Amniotic epithelial cell (primary cell): ENCODE measurements at places on chromosomes 13 and 19.

DNA sequence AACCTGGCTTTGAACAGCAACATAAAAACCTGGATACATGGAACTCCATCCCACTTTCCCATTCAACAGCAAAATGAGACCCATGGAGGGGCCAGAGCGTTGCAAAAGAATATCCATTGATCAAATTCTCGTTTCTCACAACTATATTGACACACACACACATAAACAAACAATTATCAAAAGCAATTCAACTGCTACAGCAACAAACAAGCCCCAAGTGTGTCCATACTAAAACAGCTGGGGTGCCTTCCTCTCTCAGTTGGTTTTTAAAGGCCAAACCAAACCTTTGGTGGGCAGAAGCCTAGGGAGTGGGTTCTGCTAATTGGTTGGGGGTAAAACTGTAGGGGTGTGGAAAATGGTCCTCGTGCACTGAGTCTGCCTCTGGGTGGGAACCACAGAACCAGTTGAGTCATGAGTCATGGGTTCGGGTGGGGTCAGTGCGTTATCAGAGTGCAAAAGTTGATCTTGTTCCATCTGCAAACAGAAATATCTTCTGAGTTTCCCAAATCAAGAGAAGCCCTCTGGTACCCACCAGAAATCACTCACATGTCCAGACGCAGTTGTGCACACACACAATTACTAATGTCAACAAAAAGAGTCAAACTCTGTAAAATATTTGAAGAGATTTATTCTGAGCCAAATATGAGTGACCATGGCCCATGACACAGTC, 18.5 kb downstream of the GPR42 start:
- DNase-seq = no peak

DNA sequence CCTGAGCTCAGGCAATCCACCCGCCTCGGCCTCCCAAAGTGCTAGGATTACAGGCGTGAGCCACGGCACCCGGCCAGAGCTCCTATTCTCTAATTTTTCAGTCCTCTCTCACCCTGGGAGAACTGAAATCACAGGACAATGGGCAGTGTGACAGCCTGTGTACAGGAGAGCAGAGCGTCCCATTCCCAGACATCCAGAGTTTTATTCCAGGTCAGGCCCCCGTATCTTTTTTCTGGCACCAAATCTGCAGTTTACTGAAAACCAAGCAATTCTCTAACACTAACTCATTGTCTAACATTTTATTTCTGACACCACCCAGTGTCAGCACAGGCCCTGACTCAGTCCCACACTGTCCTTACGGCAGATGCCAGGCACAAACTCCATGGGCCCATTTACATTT, 6.7 kb downstream of the ZNF708 start:
- DNase-seq = no peak

DNA sequence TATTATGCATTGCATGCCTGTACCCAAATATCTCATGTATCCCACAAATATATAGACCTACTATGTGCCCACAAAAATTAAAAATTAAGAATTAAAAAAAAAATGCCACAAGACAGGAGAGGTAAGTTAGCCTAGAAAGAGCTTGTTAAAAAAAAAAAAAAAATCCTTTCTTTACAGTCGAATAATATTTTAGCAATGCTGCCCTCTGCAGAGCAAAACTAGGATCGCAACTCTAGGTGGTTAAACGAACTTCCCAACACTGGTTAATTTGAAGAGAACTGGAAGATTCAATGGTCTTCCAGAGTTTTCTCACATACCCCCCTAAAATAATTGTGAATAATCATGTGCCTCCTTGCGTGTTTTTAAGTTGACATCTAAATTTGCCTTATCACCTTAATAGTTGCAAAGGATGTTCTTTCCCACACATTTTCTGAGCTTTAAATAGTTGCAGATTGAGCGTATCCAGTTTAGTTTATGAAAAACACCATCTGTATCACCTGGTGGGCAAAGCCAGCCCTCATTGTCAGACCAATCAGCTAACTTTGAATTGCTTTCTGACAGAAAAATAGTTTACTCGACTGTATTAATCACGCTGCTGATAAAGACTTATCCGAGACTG, 47.4 kb upstream of the RCBTB2 start:
- peak; percentile 59 for DNase-seq

DNA sequence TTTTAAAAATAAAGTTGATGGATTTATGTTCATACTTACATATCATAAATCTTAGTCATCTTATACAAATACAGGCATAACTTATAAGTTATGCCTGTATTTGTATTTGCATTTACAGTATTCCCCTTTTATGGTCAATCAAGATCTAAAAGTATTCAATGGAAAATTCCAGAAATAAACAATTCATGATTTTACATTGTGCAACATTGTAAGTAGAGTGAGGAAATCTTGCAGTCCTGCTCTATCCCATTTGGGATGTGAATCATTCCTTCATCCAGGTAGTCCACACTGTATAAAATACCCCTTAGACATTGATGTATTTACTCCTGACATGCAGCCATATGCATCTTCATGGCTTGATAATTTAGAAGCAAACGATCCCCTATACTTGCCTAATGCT, 795.3 kb downstream of the SLITRK1 start:
- DNase-seq = no peak

DNA sequence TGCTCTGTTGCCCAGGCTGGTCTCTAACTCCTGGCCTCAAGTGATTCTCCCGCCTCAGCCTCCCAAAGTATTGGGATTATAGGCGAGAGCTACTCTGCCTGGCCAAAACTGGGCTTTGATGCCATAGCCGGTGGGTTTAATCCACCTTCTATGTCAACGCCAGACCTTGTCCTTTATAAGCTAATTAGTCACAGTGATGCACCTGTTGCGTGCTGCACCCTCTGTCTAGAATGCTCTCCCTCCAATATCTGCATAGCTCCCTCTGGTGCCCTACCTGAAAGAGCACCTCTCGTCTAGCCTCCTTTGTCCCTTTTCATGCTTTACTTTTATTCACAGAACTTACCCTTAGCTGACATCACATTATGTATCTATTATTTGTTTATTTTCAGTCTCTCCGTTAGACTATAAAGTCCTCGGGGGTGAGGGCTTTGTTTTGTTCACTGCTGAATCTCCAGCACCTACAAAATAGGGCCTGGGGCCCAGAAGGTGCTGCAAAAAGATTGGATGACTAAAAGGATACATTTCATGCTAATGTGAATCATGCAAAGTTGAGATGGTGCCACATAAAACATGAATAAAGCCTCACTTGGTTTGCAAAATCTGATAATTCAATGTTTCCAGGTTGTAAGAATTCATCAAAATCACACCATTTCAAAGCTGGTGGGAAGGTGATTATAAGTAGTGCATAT, 148.1 kb downstream of the USP12 start:
- no peak for DNase-seq

DNA sequence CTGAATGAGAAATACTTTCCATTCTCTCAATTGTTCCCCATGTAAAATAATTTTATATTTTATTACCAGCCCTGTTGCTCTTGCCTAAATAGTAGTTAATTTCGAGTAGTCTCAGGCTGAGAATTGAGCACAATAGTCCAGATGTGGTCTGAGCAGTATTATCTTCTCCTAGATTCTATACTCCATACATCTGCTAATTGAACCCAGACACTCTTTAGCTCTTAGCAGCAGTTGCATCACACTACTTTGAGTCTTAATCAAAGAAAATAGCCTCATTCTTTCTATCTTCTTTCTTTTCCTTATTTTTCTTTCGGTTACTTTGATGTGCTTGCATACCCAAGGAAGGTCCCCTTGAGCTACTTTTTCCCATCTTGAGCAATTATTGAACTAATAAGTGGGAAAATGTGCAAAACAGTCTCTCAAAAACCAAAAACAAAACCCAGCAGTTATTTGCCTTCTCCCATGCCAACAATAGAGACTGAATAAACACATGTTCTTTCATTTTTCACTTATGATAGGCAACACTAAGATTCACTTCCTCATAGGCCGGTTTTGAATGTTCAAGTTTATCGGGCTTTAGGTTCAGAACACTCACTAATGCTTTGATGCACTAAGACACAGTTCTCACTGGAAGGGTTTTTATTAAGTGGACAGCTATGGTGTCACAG, 204.5 kb downstream of the POU4F1 start:
- DNase-seq = no peak

DNA sequence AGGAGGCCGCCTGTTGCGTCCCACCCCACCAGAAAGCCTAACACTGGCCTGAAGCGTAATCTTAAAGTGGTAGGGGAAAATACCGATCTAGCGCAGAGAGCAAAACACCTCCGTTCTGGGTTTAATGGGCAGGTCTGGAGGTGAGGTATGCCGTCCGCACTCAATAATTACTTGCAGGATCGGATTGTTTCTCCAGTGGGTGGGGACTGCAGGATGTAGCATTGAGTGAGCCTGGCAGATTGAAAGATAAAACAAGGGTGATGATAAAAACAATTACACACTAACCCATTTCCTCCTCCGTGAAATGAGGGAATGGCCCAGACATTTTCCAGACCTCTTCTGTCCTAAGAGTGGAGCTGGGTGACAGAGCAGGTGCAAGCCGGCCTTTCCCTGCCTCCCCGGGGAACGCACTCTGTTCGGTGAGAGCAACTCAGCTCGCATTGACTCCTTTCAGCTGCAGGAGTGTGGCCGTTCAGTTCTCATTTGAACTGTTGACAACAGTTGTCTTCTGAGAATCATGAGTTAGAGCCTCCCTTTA, 110.2 kb upstream of the DOCK9 start:
- DNase-seq = no peak

DNA sequence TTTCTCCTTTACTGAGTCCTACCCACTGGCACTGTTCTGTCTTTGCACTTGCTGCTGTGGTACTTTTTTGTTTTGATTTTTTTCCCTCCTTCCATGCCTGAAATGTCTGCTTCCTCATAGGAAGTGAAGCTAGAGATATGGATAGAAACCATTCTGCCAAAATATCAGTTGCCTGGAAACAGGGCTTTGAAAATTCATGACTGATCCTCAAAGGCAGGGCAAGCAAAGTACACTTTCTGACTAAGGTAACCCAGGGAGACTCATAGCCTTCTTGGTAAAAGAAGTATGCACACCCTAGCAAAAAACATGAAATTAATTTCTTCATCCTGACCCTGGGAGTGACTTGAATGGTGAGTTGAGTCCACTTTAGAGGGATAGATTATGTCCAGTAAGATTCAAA, 329.8 kb downstream of the MYO16 start:
- DNase-seq = peak; percentile 40

- DNase-seq = no peak
Measured at GRCh38 chr13:93881411-93881810, 598.1 kb downstream of the DCT start.

- no peak for DNase-seq
Measured at GRCh38 chr19:52692431-52693008, 42.3 kb downstream of the ZNF611 start.

GRCh38 chr13:25281935-25282332, 5.4 kb downstream of the MTMR6 start:
- no peak for DNase-seq

DNA sequence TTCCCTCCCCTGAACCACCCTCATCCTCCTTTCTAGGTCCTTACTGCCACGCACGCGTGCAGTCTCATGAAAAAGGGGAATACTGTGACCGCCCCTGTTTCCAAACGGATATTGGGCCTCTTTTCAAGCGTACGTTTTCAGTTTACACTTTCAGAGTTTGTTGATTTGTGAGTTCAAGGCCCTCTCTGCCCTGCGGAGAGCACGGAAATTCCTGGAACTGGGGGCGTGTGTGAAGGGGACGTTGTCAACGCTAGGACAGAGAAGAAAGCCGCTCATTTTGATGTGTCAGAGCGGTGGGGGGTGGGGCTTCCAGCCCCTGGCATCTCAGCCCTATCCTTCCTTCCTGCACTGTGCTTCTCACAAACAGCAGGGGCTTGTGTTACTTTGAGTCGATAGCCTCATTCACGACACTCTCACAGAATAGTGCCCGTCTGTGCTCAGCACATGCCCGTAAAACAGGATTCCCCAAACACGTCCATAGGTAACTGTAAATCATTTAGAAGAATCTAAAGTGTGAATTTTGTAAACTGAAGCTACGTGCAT, 137.6 kb upstream of the PEG3 start:
- DNase-seq = no peak

- no peak for DNase-seq
Measured at GRCh38 chr13:114155926-114156883, 22.9 kb upstream of the CFAP97D2 start.

DNA sequence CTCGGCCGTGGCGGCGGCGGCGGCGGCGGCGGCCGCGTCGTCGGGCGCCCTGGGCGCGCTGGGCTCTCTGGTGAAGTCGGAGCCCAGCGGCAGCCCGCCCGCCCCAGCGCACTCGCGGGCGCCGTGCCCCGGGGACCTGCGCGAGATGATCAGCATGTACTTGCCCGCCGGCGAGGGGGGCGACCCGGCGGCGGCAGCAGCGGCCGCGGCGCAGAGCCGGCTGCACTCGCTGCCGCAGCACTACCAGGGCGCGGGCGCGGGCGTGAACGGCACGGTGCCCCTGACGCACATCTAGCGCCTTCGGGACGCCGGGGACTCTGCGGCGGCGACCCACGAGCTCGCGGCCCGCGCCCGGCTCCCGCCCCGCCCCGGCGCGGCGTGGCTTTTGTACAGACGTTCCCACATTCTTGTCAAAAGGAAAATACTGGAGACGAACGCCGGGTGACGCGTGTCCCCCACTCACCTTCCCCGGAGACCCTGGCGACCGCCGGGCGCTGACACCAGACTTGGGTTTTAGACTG, 1.7 kb downstream of the SOX1 start:
- no peak for DNase-seq

DNA sequence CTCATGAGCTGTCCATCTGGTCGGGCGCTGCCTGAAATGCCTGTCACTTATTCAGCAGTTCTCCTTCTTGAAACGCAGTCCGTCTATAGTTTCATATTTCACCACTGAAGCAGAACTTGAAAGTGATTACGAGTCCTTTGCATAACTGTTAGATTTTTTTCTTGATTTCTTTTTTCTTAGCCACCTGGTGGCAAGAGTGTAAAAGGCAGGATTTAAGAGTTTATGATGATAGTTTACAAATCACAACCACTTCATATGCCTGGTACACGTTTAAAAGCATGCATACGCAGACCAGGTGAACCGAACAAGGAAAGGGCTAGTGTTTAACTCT, 45.8 kb downstream of the GGACT start:
- DNase-seq = peak; percentile 57

GRCh38 chr19:44587963-44588770, 25.2 kb upstream of the IGSF23 start:
- DNase-seq = peak; percentile 80

DNA sequence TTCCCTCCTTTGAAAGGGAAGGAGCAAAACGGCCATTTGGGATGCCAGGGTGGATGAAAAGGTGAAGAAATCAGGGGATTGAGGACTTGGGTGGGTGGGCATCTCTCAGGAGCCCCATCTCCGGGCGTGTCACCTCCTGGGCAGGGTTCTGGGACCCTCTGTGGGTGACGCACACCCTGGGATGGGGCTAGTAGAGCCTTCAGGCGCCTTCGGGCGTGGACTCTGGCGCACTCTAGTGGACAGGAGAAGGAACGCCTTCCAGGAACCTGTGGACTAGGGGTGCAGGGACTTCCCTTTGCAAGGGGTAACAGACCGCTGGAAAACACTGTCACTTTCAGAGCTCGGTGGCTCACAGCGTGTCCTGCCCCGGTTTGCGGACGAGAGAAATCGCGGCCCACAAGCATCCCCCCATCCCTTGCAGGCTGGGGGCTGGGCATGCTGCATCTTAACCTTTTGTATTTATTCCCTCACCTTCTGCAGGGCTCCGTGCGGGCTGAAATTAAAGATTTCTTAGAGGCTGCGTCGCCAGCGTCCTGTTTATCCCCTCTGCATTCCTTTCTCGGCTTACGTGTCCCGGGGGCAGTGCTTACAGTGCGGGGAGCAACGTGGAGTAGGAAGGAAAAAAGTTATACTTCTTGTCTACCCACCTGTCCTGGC, 15.2 kb upstream of the S1PR4 start:
- peak; percentile 28 for DNase-seq

- DNase-seq = no peak
Measured at GRCh38 chr13:110625771-110626321, 10.5 kb downstream of the NAXD start.
